Stimulated activated CD4-positive, alpha-beta T cell treated with anti-CD3 and anti-CD28 coated beads, TNF-alpha, amount 100 ng/mL, for 1 hour (primary cell): ENCODE measurements at places on chromosomes 7 and 10.

DNA sequence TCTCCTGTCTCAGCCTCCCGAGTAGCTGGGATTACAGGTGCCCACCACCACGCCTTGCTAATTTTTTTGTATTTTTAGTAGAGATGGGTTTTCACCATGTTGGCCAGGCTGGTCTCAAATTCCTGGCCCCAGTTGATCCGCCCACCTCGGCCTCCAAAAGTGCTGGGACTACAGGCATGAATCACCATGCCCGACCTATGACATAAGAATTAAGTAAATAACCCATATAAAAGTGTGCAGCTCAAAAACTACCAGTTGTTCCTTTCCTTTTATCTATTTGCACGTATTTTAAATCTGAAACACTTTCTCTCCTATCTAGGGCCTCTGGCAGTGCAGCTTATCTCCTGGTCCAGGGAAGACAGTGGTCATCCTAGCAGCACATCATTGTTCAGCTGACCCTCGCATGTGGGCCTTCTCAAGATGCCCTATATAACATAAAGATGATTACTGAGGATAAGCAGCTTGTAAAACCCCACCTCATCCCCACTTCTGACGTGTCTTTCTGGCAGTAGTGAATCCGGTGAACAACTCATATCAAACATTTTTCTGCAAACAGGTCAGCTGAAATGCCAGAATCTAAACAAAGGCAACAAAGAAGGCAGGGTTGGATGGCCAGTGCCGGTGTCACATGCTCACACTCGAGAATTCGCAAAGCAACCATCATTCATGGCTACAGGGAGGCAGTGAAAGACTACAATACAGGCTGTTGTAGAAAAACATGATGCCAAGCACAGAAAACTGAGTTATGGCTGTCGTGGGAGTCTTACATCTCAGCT, 36.0 kb upstream of the KCNIP2 start:
- no peak for DNase-seq

GRCh38 chr10:47337310-47337709, 10.9 kb upstream of the RBP3 start:
- DNase-seq, result no peak

- DNase-seq, result no peak
Measured at GRCh38 chr7:90857603-90858002, 261.5 kb downstream of the CDK14 start.

DNA sequence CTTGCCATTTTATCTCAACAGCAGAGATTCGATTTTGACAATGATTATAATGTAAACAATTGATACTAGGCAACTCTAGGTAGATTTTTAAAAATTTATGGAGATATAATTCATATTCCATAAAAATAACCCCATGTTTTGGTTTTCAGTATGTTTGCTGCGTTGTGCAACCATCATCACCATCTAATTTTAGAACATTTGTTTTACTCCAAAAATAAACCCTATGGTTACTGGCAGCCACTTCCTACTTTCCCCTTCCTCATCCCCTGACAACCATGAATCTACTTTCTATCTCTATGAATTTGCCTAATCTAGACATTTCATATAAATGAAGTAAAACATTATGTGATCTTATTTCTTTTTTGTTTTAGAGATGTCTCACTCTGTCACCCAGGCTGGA, 401.9 kb downstream of the THSD7A start:
- no peak for DNase-seq
